ENCODE measurements at places on chromosomes 3 and 15.
A peak's percentile ranks its signal among the peaks of the same experiment; 100 is the strongest.

DNA sequence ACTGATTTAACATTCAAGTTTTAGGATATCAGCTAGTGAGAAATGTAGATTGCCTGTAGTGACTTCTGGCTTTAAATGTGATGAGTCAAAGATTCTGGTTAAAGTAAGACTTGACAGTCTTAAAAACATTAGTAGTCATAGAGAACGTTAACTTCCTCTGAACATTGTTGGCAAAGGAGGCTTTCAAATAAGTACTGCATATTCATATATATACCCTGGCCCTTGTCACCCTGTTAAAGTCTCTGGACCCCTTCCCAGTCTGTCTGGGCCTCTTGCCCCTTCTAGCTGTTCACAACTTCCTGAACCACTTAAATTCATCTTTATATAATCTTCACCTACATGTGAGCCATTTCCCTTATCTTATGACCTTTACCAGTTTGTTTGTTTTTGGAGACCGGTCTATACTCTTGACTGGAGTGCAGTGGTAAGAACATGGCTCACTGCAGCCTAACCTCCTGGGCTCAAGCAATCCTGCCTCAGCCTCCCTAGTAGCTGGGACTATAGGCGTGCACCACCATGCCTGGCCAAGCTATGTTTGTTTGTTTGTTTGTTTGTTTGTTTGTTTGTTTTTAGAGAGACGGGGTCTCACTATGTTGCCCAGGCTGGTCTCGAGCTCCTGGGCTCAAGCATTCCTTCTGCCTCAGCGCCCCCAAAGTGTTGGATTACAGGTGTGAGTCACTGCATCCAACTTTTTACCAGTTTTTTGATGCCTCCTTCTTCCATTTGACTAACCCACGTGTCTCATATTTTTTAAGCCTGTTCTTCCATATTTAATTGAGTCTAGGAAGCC, 64.4 kb upstream of the CRTC3 start:
- no peak for DNase-seq

- peak; percentile 88 for DNase-seq
These were observed 307.7 kb downstream of the RPLP1 start for GRCh38 chr15:69760258-69760845.

GRCh38 chr15:85755942-85756341, 38.8 kb downstream of the KLHL25 start:
- no peak for DNase-seq

- DNase-seq = no peak
These were observed 59.2 kb downstream of the SYNM start for GRCh38 chr15:99164119-99164518.

DNA sequence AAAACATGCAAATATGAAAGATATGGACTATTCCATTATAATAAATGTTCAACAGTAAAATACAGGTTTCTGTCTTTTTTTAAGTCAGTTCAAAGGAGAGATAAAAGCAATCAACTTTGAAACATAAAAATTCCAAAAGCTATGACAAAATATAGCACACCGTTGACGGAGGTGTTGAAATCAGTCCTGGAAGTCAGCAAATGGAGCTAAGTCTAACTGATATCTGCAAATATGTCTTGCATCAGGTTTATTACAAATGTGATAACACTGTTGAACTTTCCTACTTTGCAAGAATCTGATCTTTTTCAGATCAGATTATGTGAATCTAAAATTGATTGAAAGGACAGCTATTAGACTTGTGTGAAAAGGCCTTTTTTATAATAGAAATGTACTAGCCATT, 300.7 kb downstream of the SHOX2 start:
- DNase-seq = no peak

DNA sequence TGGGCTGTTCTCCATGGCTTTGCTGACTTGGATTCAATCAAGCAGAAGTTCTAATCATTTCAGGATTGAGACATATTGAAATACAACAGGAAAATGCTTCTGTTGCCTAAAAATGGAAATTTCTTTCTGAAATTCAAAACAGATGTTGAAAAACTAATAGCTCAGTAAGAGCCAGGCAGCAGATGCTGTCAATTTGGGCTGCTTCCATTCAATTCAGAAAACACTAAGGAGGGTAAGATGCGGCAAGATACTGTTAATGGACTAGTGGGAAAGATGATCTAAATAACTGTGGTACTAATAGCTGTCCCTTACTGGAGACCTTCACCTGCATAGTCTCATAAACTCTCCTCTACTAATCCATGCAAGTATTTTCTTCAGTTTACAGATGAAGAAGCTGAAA, 53.5 kb downstream of the DGKG start:
- no peak for DNase-seq

GRCh38 chr3:38177181-38177580, 11.8 kb downstream of the OXSR1 start:
- DNase-seq = no peak

DNA sequence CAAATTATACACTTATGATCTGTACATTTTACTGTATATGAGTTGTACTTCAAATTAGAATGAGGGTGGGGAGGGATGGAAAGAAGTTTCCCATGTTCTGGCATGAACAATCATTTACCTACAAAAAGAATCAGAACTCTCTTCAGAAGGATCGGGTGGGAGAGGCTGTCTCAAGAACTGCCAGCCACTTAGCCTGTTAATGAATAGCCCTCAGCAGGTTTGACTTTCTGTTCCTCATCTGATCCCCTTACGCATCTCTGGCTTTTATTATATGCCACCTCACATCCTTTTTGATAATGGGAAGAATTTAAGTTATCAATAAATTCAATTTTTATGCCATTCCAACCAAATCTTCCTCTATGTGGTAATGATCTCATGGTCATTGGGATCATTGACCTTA, 168.3 kb upstream of the TGFBR2 start:
- DNase-seq = no peak

- no peak for DNase-seq
These were observed 243.6 kb downstream of the LRRN1 start for GRCh38 chr3:4042869-4043268.

DNA sequence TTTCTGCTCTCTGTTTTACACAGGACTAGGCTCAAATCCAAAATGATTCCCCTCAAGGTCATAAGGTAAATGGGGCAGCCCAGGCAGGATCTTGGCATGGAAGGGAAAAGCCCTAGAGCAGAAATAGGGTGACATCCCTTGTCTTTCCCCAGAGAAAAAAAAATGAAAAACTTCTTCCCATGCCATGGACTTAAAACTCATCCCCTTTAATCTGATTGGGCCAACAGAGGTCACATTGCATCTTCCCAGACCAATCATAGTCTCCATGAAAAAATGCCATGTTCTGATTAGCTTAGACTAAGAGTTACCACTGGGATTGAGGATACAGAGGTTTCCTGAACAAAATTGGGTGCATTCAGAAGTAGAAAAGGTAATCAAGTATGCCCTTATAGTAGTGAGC, 241.3 kb upstream of the LRTM1 start:
- no peak for DNase-seq

DNA sequence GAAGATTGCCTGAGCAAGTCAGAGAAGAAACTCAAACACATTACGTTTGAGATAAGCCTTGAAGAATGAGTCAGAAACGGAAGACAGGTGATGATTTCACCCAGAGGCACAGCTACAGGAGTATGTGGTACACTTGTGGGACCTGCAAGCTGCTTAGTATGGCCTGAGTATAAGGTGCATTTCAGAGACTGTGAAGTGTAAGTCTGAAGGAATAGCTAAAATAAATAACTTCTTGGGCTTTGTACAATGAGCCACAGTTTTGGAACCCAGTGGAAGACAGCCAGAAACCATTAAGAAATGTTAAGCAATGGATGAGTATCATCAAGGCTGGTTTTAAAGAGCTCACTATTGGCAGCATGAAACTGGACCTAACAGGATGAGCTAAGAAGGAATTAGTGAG, 826.2 kb downstream of the ROBO1 start:
- DNase-seq = no peak

- peak; percentile 24 for DNase-seq
These were observed 35.2 kb downstream of the HMCES start for GRCh38 chr3:129313665-129314385.

- peak; percentile 8 for DNase-seq
These were observed 349.7 kb downstream of the TUSC7 start for GRCh38 chr3:117059067-117059955.

DNA sequence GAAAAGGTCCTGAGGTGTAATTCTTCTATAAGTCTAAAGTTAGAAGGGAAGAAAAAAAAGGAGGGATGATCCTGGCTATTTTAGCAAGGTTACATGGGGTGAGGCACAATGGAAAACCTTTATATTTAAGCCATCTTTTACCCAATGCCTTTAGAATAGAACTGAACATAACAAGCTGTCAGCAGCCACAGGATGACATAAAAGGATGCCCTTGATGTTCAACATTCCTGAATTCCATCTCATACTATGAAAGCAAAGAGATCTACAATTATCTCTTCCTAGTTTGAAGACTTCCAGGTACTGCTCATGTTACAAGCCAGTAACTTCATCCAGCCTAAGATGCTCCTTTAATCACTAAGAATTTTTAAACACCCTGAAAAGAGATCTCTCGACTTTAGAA, 26.9 kb downstream of the NEK10 start:
- DNase-seq = no peak

DNA sequence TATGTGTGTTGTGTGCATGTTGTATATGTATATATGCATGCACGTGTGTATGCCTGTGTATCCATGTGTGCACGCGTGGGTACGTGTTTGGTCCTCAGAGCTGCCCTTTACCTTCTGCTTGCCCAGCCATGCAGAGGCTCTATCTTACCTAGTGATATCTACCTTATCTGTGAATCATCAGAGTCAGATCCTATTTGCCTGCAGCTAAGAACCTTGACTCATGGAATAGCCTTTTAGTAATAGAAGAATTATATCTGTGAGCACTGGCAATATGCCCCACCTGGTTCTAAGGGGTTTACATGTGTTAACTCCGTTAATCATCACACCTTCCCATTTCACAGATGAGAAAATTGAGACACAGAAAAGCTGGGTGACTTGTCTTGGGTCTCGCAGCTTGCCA, 11.0 kb downstream of the PGPEP1L start:
- DNase-seq = no peak

GRCh38 chr15:77966540-77967234, 110.8 kb downstream of the TBC1D2B start:
- DNase-seq = peak; percentile 71

- no peak for DNase-seq
These were observed 93.8 kb upstream of the ICE2 start for GRCh38 chr15:60572541-60573421.

DNA sequence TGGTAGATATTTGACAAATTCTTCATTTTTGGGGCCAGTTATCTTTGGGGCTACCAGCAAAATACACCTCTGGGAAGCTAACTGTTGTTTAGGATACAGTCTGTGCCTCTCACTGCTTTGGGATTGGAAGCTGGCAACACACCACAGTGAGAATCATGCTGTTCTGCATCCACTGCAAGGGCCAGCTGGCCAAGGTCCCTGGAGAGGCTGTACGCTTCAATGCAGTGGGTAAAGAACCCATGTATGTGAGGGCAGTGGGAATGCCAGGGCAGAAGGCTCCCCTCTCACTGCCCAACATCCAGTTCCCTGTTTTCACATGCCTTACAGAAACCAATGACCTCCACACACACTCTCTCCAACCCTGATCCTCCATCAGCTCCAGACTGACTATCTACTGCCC, 20.1 kb downstream of the ZDHHC3 start:
- DNase-seq = no peak

- DNase-seq = no peak
These were observed 61.8 kb downstream of the GAP43 start for GRCh38 chr3:115685097-115685496.

DNA sequence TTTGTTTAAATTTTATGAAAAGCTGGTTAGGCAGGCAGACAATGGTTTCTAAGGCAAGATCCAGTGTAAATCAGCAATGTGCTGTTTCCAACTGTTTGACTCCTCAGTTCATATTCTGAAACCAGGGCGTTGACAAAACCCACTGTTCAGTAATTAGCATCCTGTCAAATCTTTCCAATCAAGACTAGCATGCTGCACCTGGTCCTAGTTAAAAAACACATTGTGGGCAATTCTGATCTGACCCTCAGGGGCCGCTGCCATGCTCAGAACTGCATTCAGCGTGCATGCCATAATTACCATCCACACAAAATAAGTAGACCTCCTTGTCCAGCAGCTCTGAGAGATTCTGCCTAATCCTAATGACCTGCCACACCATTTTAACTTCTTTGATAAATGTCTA, 20.9 kb upstream of the RBP1 start:
- no peak for DNase-seq

DNA sequence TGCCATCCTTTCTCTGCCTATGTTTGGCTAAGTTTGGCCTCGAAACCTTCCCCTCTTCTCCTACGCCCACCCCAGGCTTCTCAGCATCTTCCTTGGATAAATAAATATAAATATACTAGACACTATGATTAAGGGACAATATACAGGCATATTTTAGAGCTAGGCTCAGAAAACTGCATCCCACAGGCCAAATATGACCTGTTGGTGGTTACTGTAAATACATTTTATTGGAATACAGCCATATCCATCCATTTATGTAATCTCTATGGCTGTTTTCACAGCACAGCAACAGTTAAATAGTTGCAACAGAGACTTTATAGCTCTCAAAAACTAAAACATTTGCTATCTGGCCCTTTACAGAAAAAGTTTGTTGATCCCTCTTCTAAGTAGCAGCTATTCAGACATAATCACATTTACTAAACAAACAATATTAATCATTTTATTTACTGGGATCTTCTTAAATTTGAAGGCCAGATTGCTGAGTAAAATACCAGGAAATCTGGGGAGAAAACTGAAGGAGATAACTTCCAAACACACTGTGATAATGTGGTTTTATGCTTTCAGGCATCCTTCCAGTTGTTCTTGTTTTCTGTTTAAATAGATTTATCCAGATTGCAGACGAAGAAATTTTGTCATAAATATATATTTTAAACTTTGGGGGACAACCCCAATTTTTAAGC, 269.7 kb upstream of the THRB start:
- DNase-seq = no peak

DNA sequence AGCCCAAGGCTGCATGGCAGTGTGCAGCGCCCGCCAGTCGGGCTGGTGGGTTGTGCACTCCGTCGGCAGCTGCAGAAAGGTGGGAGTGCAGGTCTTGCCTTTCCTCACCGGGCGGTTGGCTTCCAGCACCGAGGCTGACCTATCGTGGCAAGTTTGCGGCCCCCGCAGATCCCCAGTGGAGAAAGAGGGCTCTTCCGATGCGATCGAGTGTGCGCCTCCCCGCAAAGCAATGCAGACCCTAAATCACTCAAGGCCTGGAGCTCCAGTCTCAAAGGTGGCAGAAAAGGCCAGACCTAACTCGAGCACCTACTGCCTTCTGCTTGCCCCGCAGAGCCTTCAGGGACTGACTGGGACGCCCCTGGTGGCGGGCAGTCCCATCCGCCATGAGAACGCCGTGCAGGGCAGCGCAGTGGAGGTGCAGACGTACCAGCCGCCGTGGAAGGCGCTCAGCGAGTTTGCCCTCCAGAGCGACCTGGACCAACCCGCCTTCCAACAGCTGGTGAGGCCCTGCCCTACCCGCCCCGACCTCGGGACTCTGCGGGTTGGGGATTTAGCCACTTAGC, 4.3 kb downstream of the ISL2 start:
- DNase-seq = no peak

Data from NB4 (cell line).